CD4-positive, alpha-beta T cell (primary cell): ENCODE measurements at places on chromosomes 7 and 10.

GRCh38 chr10:61480208-61480607 lies 27.0 kb upstream of the TMEM26 start:
- H3K4me3 ChIP-seq: no peak overlapping the region
- no peaks in the 10 kb centered on the region for H3K36me3 ChIP-seq
- DNase-seq: no peak
- no peaks in the 10 kb centered on the region for H3K27me3 ChIP-seq

DNA sequence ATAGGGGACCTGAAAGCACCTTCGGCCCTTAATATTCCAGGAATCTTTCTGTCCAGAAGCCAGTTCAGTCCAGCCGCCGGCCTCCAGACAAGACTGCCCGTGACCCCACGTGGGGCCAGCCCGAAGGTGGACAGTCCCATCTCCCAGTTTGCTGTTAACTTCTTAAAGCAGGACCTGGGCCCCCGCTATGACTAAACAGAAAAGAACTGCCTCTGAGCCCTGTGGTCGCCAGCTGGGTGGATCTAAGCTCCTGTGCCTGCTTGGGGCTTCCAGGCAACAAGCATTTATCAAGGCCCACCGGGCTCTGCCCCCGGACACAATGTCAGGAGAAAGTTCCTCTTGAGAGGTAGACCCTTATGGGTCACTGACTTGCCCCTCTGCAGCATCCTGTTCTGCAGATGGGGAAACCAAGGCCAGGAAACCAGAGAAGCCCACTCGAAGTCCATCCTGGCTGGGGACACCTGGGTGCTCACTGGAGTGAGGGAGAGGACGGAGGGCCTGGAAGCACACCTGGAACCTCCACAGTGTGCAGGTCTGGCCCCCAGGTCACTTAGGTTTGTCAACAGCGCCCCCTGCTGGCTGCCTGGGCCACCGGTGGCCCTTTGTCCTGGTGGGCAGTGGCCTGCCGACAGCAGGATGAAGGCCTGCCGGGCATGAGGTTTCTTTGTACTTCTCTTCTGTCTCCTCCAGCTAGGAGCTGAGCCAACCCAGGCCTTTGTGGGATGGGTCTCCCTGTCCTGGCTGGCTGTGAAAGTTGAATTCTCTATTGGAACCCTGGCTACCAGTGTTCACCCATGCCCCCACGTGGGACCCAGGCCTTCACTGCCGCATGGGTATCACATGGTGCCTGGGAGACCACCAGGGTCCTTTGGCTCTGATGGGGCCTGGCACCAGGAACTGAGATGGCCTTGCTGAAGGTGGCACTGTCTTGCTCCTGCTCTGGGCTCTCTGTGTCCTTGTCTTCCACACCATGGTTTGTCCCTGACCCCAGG lies 128.0 kb downstream of the ZMIZ1 start:
- no peaks in the 10 kb centered on the region for H3K27me3 ChIP-seq
- peaks cover 10% of the 10 kb centered on the region for H3K4me1 ChIP-seq
- DNase-seq: peak; percentile 59
- no peak overlapping the region for H3K27ac ChIP-seq
- H3K36me3 ChIP-seq: peaks cover 3% of the 10 kb centered on the region

- no peaks in the 10 kb centered on the region for H3K27me3 ChIP-seq
- H3K27ac ChIP-seq: no peak overlapping the region
- H3K36me3 ChIP-seq: no peaks in the 10 kb centered on the region
- H3K4me1 ChIP-seq: no peaks in the 10 kb centered on the region
These were observed 293.9 kb downstream of the CAMK1D start for GRCh38 chr10:12643279-12643678.

GRCh38 chr7:44469461-44470134 lies 20.9 kb downstream of the NUDCD3 start:
- no peak for DNase-seq
- H3K36me3 ChIP-seq: peaks cover 81% of the 10 kb centered on the region
- peaks cover 24% of the 10 kb centered on the region for H3K4me1 ChIP-seq
- H3K4me3 ChIP-seq: no peak overlapping the region

- no peaks in the 10 kb centered on the region for H3K4me1 ChIP-seq
- no peak for DNase-seq
- no peaks in the 10 kb centered on the region for H3K36me3 ChIP-seq
- no peaks in the 10 kb centered on the region for H3K27me3 ChIP-seq
These were observed 1080.6 kb upstream of the LRRN3 start for GRCh38 chr7:110010359-110010758.

GRCh38 chr7:134616611-134617010 lies 30.0 kb upstream of the BPGM start:
- no peaks in the 10 kb centered on the region for H3K4me1 ChIP-seq
- H3K27me3 ChIP-seq: peaks cover 4% of the 10 kb centered on the region
- H3K4me3 ChIP-seq: no peak overlapping the region
- DNase-seq: no peak

GRCh38 chr10:125992254-125992653 lies 95.9 kb downstream of the FANK1 start:
- no peak overlapping the region for H3K4me3 ChIP-seq
- no peak for DNase-seq
- H3K36me3 ChIP-seq: no peaks in the 10 kb centered on the region
- no peaks in the 10 kb centered on the region for H3K4me1 ChIP-seq
- H3K27me3 ChIP-seq: no peaks in the 10 kb centered on the region
- H3K27ac ChIP-seq: no peak overlapping the region
